Chondrocyte (in vitro differentiated cells): ENCODE measurements at places on chromosomes 5 and 9. TPM values are rescaled to one million over a fixed set of nuclear protein-coding genes. Genes with fewer than 3 reads are reported as not detected.

Gene AIF1L
- total RNA-seq: 4.1 to 33.1 TPM (median 30.1 TPM) in 3 replicates

Gene KIAA0825
- 3.4 to 8.0 TPM (median 4.1 TPM) in 3 replicates for total RNA-seq

Gene SPIN1
- 94.9 to 110 TPM (median 103 TPM) in 3 replicates for total RNA-seq

Gene BAAT
- total RNA-seq: 0.10 to 0.26 TPM (median 0.24 TPM) in 3 replicates

Gene PCDHB16
- 4.3 to 6.1 TPM (median 5.9 TPM) in 3 replicates for total RNA-seq

DNA sequence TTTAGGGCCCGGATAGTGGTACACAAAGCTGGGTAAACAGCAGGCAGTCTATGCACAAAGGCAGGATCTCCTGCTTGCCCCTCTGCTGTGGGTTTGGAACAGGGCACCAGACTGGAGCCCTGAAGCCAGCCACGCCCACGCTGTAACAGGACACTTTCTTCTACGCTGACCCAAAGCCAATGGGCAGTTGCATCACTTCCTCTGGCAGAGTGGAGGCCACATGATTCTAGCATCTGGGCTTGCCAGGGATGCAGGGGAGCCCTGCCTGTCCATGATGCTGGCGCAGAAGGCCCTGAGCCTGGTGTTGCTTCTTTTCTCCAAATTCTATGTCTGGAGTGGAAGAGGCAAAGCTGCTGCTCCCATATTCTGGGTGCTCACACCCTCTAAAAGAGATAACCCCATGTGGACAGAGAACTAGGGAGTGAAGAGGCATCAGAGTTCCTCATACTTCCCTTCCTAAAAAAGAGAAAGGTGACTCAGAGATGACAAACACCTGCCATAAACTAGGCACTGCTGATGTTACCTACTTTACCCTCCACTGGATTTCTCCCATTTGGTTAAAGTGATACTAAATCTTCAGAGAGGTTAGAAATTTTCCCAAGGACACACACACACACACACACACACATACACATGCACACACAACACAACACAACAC, 260.3 kb upstream of the KLF4 start:
- DNase-seq: no peak

- no peak for DNase-seq
Measured at GRCh38 chr5:90871391-90871991, 312.9 kb downstream of the ADGRV1 start.

DNA sequence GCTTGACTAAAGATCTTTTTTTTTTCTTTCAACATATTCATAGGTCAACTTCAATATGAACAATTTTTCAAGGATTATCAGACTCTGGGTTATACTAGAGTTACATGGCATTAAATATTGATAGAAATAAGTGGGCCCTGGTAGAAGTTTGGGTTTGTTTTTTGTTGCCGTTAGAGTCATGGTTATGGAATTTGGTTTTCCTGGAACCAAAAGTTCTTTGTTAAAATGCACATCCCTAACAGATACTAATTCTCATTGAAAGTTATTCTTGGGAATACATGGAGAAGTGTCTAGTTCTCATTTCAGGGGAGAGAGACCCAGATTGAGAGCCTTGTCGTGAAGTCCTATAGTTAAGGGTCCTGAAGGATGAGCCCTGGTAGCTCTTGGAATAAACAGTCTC, 124.9 kb downstream of the FGF1 start:
- DNase-seq: no peak

- no peak for DNase-seq
Measured at GRCh38 chr5:14630671-14631070, 33.8 kb upstream of the OTULIN start.

DNA sequence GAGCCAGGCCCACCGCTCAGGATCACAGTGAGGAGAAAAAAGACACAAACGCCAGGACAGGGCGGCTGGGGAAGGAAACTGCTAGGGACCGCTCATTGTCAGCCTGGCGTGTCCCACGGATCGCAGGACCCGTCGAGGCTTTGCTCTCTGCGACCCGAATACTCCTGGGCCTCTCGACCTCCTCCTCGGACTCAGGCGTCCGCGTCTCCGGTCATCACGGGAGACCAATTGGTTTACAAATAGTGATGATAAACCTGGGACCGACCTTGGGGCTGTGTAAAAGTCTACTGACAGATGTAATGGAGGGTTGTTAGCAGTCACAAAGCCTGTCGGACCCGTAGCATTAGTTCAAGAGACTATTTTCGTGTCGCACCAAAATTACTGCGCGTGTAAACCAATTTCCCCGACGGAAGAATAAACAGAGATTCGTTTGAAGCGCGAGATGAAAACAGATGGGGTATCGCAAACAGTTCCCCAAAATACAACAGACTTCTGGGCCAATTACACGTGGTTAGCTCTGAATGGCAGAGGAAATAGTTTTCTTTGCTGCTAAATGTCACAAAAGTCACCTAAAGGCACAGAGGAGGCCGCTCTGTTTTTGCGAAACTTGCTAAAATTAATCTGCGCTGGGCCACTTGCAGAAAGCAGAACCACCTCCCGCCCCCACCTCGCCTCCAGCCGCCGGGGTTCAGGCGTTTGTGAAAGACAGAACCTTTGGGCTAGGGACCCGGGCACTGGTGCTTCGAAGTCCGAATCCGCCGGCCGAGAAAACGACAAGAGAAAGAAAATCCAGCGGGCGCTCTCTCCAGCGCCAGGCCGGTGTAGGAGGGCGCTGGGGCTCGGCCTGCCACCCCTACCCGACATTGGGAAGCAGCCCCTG, 67.6 kb downstream of the FOXD1 start:
- no peak for DNase-seq

- DNase-seq: no peak
Measured at GRCh38 chr9:14438232-14439021, 124.5 kb upstream of the NFIB start.

DNA sequence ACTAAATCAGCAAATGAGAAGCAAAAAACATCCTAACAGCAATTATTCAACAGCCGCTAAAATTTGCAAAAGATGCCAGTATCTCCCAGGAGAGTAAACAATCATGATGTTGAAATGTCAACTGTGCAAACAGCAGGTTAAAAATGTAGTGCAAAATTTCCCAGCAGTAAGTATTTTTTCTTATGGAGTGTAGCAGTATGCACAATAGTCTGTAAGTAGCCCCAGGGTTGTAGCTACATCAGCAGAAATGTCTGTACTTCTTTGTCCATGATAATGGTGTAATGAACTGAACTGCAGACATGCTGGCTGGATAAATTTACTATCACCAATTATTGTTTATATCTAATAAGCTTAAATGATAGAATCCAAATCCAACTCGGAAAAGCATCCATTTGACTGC, 31.4 kb downstream of the GRIN3A start:
- no peak for DNase-seq

DNA sequence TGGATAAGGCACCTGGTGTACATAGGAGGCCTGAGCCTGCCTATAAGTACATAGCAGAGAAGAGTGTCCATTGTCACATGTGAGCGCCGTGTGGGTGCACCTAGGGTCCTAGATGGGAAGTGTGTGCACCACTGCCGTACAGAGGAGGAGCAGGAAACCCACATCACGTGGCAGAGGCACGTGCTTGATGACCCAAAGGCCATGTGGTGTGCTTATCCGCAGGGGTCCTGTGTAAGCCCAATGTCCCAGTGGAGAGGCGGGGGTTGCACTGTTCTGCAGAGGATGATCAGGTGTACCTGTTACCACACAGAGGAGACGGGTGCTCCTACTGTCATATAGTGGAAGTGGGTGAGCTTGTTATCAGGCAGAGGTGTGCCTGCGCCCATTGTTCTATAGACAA, 354.1 kb upstream of the IRX2 start:
- no peak for DNase-seq

- DNase-seq: no peak
Measured at GRCh38 chr5:142876817-142877216, 106.6 kb downstream of the ARHGAP26 start.

DNA sequence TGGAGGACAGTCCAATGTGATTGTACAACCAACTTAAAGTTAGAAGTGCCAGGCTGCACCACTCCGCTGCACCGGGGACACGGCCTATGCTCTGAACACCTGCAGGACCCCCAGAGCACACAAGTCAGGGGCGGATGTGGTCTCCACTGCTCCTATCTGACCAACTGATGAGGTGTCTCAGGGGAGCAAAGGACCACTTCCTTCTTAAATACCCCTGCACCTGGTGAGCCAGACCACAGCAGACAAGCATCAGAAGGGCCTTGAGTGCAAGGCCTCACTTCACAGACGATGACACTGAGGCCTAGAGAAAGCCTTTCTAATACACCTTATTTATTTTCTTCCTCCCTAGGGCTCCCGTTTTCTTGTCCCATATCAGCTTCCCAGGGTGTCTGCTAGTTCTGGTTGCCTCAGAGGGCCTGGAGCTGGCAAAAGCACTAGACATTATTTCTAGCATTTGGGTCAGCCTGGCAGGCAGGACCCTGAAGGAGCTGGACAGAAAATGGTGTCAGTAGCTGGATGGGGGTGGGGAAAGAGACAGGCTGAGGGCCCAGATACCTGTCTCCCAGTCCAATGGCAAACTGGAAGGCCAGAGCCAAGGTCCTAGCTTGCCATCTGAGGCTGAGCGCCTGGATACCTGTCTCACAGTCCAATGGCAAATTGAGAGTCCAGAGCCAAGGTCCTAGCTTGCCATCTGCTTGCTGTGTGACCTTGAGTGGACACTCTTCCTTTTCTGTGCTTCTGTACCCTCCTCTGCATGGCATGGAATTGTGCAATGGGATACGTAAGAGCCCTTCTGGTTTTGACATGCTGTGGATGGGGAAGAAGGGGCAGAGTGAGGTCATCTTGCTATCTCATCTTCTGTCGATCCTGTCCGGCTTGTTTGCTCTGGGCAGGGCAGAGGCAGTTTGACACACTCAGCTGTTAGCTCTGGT, 9.0 kb downstream of the CCDC69 start:
- DNase-seq: no peak

- no peak for DNase-seq
Measured at GRCh38 chr5:80867233-80867632, 92.9 kb upstream of the RASGRF2 start.

DNA sequence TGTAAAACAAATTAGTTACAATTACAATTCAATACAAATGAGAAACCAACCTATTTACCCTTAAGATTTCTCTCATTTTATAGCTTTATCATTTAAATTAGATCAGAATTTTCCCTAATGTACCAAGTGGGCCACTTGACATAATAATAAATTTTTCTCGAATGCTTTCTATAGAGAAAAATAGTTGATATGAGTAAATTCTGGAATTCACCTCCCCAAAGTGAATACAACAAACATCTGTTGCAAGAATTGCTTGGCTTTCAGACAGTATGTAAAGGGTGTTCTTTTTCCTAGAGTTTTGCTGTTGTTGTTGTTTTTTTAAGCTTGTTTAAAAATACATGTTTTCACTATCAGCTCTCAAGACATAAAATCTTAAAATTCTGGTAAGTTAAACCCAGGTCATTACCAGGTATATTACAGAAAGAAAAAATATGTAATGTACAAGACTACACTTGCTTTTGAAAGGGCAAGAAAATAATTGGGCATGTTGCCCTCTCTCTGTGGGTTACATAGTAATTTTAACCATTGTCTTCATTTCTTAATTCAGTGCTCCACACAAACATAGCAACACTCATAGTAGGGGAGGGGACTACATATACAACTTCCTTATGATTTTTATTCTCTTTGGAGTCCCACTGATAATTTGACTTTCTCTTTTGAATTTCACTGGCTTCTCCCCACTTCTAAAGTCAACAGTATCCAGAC, 200.6 kb downstream of the ARL15 start:
- no peak for DNase-seq
